Vagina (tissue), 2 donors: ENCODE measurements at places on chromosomes 12 and 14.

DNA sequence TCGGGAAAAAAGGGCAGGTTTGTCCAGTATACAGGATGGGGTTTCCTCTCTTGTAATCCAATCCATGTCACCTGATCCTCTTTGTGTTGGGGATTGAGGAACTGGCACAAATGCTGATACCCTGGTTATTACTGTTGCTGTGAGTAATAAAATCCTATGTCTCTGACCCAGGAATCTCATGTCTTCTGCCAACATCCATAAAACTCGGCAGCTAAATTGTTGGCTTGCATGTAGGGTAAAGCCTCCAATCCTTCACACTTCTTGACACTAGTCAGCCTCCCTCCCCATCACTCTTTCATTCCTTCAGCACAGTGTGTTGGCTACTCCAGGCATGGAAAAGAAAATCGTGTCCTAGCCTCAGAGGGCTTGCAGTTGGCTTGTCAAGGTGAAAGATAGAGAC, 9.2 kb upstream of the NOS1 start:
- DNase-seq, result no peak

- no peak for DNase-seq
These were observed 98.6 kb downstream of the MYF5 start for GRCh38 chr12:80815351-80815750.

GRCh38 chr14:70908935-70909641, 1.8 kb downstream of the PCNX1 start:
- DNase-seq, result no peak

GRCh38 chr14:51554953-51555352, 96.8 kb upstream of the FRMD6 start:
- no peak for DNase-seq

GRCh38 chr14:36506732-36507614, 13.1 kb downstream of the NKX2-1 start:
- DNase-seq, result no peak

DNA sequence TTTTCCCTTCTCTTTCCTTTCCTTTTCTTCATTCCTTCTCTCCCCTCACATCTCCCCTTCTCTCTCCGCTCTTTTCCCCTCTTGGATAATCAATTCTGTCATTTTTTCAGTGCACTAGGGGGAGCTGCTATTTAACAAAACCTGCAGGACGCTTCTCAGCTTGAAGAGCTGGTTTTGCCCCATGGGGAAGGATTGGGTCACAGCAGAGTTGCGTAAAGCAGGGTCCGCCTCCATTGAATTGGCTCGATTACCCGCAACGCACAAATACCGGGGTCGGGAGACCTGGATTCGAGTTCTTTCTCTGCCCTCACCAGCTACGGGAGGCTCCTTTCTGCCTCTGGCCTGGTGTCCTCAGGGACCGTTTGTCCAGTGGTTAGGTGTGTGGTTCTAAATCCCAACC, 42.1 kb upstream of the CHGA start:
- DNase-seq, result no peak

DNA sequence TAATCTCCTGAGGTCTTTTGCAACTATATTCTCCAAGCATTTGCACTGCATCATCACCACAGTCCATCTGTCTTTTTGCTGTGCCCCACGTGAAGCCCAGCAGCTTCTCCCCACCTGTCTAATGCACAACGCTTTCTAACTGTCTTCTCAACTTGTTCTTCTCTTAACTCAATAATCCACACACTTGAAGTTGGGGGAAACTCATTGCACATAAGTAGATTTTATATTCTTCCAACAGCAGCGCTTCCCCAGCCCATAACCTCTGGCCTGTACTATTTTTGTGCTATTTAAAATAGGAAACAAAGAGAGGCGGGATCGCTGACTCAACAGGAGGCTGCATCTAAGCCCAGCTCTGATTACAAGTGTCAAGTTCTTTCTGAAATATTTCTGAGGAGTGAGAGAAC, 226.7 kb downstream of the GXYLT1 start:
- DNase-seq, result no peak

GRCh38 chr12:108576660-108577234, 14.4 kb downstream of the ISCU start:
- DNase-seq, result no peak

- no peak for DNase-seq
These were observed 1.2 kb upstream of the PA2G4 start for GRCh38 chr12:56103066-56103711.

DNA sequence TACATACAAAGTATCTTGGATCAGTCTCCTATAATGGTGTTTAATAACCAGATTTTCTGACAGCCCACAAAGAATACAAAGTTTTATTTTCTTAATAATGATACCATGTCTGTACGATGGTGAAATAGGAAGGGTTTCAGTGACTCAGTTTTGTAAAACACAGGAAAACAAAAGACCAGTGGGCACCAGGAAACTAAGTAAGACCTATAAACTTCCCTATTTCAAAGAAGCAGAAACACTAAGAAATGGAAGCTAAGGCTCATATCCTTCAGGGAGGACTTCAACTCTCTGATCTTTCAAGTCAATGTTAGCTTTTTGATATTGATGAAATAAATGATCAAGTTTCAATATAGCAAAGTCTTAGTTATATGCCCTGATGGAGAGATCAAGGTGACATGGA, 196.0 kb downstream of the DUSP6 start:
- DNase-seq, result no peak

- DNase-seq, result no peak
These were observed 76.2 kb downstream of the PDZRN4 start for GRCh38 chr12:41264281-41264680.
